ENCODE measurements at places on chromosomes 12 and 14.

DNA sequence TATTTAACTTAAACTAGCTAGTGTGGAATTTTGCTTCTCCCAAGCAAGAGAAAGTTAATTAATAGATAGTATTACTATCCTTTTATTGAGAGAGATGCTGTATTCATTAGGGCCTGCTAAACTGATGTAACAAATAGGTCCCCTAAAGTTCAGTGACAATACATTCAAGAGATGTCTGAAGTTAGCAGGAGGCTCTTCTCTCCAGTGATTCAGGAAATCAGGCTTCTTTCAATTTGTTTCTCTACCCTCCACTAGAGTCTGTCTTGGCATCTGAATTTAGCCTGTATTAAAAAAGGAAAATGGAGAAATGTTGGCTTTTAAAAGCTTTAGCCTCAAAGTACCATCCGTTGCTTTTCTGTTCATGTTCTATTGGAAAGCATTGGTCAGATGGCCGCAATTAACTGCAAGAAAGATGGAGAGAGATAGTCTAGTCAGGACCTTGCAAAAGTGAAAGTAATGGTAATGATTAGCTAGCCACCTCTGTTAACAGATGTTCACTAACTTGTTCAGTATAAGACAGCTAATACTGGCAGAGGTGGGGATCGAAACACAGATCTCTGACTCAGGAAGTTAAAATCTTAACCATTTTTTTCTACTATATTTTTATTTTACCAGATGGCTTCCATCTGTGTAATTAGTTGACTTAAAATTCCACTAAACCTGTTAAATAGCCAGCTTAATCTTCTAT lies 786.8 kb downstream of the TMTC2 start:
- no peak for DNase-seq

DNA sequence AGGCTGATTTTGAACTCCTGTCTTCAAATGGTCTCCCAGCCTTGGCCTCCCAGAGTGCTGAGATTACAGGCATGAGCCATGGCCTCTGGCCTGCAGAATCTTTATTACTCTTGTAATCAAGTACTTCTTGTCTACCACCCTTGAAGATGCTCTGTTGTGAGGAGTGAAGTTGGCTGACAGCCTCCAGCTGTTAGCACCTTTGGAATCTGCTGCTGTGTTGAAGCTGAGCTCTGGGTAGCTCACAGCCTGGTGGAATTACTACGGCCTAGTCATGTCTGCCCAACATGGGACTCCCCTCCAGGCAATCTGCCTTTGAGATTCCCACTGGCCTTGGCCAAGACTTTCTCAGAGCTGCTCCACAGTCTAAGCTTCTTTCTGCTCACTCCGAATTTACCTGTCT lies 5.8 kb upstream of the C12orf75 start:
- no peak for DNase-seq

GRCh38 chr12:120598674-120599463 lies 17.7 kb upstream of the POP5 start:
- no peak for DNase-seq

- DNase-seq, result no peak
Observed at GRCh38 chr12:54879150-54879549, 24.8 kb downstream of the MUCL1 start.

DNA sequence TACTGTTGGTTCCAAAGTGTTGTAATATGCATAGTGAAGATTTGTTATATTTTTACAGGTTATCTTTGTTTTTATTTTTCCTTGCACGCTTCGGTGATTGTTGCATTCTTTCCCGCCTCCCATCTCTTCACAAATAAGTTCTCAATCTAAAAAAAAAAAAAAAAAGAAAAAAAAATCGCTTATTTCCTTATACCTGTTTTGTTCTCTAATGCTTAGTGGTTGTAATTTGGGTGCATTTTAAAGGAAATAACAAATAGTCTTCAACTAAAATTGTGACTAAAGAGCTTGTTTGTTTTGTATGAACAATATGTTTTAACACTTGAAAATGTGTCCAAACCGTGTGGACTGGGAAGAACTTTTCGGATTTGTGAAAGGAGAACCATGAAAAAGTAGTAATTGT lies 1.5 kb downstream of the CAND1 start:
- DNase-seq, result no peak

DNA sequence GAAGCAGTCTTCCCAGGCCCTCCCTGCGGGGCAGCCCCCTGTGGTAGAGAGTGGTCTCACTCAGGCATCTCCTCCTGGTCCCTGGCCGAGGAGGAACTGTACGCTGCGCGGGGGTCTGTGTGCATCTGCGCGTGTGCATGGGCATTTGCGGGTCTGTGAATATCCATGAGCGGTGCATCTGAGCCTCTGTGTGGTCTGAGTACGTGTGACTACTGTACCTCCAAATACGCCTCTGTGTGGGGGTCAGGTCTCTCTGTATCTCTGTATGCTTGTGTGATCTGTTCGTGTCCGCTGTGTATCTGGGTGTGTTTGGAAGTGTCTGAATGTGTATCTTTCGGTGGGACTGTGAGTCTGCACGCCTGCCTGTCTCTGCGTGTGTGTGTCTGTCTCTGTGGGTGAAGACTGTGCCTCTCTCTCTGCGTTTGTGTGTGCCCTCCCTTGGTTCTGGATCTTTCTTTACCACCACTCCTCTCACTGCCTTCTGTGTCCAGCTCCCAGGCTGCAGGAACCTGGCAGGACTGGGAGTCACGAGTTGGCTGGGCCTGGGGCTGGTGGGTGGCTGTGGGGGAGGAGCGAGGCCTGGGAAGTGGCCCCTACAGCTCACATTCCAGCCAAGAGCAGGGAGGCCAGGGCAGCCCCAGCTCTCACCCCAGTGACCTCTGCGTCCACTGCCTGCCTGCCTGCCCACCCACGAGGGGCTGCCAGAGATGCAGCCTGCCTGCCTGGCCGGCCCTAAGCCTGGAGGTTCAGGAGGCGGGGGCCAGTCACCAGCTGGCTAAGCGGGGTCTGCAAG lies 1.1 kb upstream of the PGF start:
- DNase-seq, result no peak

DNA sequence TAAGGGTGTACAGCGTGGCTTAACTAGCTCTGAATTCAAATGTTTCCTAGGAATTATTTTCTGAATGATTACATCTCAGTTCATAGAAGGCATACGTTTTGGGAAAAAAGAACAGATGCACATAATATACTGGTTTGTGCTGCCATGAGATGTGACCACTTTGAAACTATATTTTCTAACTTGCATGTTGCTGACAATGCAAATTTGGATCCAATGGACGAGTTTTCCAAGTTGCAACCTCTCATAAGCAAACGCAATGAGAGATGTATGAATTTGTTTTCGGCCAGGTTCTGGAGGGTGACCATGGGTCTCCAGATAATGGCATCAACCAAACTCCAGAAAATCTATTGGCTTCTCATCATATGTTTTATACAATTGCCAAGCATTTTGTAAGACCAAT lies 1445.4 kb downstream of the AACS start:
- no peak for DNase-seq

DNA sequence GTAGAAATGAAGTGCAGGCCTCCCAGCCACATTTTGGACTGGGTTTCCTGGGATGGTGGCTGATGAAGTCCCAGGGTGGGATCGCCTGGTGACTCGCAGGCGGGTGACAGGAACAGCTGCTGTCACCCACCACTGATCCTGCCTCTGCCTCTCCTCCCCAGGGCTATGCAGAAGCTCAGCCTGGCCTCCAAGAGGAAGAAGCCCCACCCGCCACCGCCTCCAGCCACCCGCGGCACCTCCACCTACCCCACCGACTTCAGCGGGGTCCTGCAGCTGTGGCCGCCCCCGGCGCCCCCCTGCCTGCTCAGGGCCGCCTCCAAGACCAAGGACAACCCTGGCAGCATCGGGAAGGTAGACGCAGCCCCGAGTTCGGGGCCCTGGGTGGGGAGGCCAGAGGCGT lies 28.3 kb downstream of the KIF26A start:
- no peak for DNase-seq

DNA sequence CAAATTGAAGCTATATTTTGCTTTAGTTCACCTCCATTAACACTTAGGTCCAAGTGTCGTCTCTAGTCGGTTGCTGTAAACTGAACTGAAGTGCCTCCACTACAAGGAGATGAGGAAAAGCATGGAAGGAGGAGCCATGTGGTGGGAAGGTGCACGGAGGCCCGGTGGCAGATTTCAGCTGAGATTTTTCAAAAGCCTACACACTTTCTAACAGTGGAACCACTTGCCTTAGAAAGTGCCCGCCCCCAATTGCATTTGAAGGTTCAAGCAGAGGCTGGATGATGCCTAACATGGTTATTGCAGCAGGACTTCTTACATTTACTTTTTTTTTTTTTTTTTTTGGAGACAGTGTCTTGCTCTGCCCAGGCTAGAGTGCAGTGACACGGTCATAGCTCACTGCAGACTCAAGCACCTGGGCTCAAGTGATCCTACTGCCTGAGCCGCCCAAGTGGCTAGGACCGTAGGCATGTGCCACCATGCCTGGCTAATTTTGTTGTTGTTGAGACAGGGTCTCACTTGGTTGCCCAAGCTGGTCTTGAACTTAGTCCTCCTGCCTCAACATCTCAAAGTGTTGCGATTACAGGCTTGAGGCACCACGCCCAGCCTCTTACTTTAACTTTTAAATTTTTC lies 27.6 kb downstream of the EML1 start:
- no peak for DNase-seq

GRCh38 chr14:76348898-76349297 lies 27.0 kb upstream of the ESRRB start:
- no peak for DNase-seq
